ENCODE measurements at places on chromosomes 3 and 15.

GRCh38 chr3:123459862-123460261 lies 11.0 kb upstream of the ADCY5 start:
- H3K27ac ChIP-seq = no peak overlapping the region
- no peaks in the 10 kb centered on the region for H3K4me1 ChIP-seq
- no peaks in the 10 kb centered on the region for H3K36me3 ChIP-seq
- no peak overlapping the region for H3K4me3 ChIP-seq
- H3K27me3 ChIP-seq = peaks cover 81% of the 10 kb centered on the region
- DNase-seq = no peak

GRCh38 chr15:80712956-80713355 lies 17.8 kb downstream of the ABHD17C start:
- no peak overlapping the region for H3K27ac ChIP-seq

GRCh38 chr15:91704343-91704742 lies 149.2 kb upstream of the SLCO3A1 start:
- H3K4me1 ChIP-seq = no peaks in the 10 kb centered on the region
- DNase-seq = no peak
- no peak overlapping the region for H3K27ac ChIP-seq
- H3K27me3 ChIP-seq = no peaks in the 10 kb centered on the region

- H3K27ac ChIP-seq = no peak overlapping the region
- no peaks in the 10 kb centered on the region for H3K36me3 ChIP-seq
- H3K4me1 ChIP-seq = no peaks in the 10 kb centered on the region
- no peak for DNase-seq
Measured at GRCh38 chr3:149424918-149425317, 47.5 kb upstream of the TM4SF1 start.

- peaks cover 4% of the 10 kb centered on the region for H3K27me3 ChIP-seq
- H3K4me3 ChIP-seq = no peak overlapping the region
- no peak overlapping the region for H3K27ac ChIP-seq
- H3K36me3 ChIP-seq = no peaks in the 10 kb centered on the region
- peaks cover 21% of the 10 kb centered on the region for H3K4me1 ChIP-seq
Measured at GRCh38 chr15:33005582-33005981, 188.9 kb downstream of the FMN1 start.

- H3K4me1 ChIP-seq = no peaks in the 10 kb centered on the region
- no peaks in the 10 kb centered on the region for H3K27me3 ChIP-seq
- no peak for DNase-seq
- H3K4me3 ChIP-seq = no peak overlapping the region
- H3K27ac ChIP-seq = no peak overlapping the region
- H3K36me3 ChIP-seq = no peaks in the 10 kb centered on the region
Measured at GRCh38 chr15:71182522-71182921, 67.3 kb downstream of the THSD4 start.

GRCh38 chr3:127834771-127835170 lies 12.5 kb upstream of the MGLL start:
- H3K27me3 ChIP-seq = 0 out of 2 replicates have a peak, but pooled peaks cover 4% of the 10 kb centered on the region
- no peak overlapping the region for H3K27ac ChIP-seq
- H3K36me3 ChIP-seq = no peaks in the 10 kb centered on the region
- no peak for DNase-seq
- no peak overlapping the region for H3K4me3 ChIP-seq

- peaks cover 8% of the 10 kb centered on the region for H3K36me3 ChIP-seq
- no peaks in the 10 kb centered on the region for H3K27me3 ChIP-seq
- no peak for DNase-seq
- H3K4me1 ChIP-seq = peaks cover 14% of the 10 kb centered on the region
- H3K27ac ChIP-seq = no peak overlapping the region
- no peak overlapping the region for H3K4me3 ChIP-seq
Measured at GRCh38 chr3:132643366-132643765, 16.2 kb downstream of the ACAD11 start.

DNA sequence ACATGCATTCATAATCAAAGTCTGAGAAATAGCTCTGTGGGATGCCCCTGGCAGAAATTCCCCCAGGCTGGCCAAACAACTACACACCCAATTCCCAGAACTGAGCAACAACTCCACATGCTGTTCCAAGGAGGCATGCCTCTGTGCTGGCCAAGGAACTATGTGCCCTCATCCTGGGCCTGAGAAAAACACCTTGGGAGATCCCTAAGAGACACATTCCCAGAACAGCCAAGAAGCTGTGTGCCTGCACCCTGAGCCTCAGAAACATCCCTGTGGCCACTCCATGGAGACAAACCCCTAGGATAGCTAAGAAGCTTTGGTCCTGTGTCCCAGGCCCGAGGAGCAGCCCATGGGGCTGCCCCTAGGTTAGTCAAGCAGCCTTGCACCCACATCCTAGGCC lies 92.3 kb upstream of the MME start:
- H3K4me1 ChIP-seq = no peaks in the 10 kb centered on the region
- no peak for DNase-seq
- H3K36me3 ChIP-seq = no peaks in the 10 kb centered on the region
- H3K27me3 ChIP-seq = no peaks in the 10 kb centered on the region
- no peak overlapping the region for H3K27ac ChIP-seq

- peak overlapping the region; percentile 65 for H3K27ac ChIP-seq
- H3K4me3 ChIP-seq = peak overlapping the region; percentile 94
- H3K36me3 ChIP-seq = peaks cover 12% of the 10 kb centered on the region
- peaks cover 26% of the 10 kb centered on the region for H3K4me1 ChIP-seq
- no peaks in the 10 kb centered on the region for H3K27me3 ChIP-seq
Measured at GRCh38 chr3:10023587-10024310, 2.5 kb upstream of the FANCD2 start.
